ENCODE measurements at places on chromosomes 3 and 15.

GRCh38 chr15:40358471-40359353 lies 693 bp downstream of the DISP2 start:
- DNase-seq = no peak

GRCh38 chr3:142930463-142930862 lies 33.0 kb downstream of the PAQR9 start:
- no peak for DNase-seq

- DNase-seq = no peak
Observed at GRCh38 chr15:32636908-32637567, 4.5 kb upstream of the SCG5 start.

DNA sequence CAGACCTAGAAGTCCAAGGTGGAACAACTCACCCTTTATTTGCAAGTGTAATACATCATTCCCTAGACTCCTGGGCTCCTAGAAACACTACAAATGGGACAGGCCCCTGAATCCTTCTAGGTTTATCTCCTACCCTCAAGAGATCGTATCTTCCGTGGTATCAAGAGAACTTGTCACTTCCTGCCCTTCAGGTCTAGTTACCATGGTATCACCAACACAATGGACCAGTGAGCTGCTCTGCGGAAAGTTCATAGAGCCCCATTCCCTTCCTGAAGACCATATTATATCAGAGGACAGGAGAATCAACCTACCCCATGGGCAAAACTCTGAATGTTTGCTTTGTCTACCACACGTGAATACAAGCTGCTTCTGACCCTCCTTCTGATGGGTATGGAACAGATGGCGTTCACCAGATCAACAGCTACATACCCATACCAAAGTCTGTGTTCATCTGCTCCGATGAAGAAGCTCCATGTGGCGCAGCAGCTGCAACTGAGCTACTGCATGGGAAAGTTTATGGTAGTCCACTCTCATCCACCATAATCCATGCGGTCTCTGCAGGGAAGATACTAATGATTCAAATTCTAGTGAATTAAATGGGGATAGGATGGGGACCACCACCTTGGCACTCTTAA lies 84.6 kb upstream of the KLF13 start:
- no peak for DNase-seq

DNA sequence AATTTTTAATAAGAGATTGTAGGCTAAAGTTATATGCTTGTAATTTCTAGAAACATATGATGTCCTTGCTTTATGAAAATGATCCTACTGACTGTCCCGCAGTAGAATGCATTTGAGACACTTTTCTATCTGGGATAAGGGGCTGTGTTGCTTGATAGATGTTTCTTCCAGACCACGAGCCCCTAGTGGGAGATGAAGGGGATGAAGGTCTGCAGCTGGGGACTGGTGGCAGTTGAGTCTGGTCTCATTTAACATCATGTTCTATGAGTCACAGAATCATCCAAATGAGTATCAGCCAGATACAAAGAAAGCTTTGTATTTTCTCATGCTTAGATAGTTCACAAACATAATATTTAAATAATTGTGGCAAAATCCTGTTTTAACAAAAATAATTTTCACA lies 84.3 kb upstream of the PRTG start:
- no peak for DNase-seq

DNA sequence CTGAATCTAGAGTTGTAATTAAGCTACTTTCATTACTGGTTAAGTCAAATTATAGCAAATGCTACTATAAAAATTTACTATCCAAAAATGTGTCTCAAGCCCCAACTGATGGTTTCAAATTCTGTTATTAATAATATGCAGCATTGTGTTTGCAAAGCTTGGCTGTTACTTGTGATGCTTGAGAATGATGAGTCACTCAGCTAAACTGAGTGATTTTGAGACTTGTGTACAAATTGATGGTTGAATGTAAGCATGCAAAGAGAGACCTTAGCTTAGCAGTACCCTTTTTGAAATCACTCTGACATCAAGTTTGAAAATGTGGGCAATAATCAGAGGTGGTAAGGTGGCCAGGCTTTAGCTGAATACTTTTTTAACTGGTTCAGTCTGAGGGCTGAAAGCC lies 27.6 kb downstream of the OPA1 start:
- no peak for DNase-seq

DNA sequence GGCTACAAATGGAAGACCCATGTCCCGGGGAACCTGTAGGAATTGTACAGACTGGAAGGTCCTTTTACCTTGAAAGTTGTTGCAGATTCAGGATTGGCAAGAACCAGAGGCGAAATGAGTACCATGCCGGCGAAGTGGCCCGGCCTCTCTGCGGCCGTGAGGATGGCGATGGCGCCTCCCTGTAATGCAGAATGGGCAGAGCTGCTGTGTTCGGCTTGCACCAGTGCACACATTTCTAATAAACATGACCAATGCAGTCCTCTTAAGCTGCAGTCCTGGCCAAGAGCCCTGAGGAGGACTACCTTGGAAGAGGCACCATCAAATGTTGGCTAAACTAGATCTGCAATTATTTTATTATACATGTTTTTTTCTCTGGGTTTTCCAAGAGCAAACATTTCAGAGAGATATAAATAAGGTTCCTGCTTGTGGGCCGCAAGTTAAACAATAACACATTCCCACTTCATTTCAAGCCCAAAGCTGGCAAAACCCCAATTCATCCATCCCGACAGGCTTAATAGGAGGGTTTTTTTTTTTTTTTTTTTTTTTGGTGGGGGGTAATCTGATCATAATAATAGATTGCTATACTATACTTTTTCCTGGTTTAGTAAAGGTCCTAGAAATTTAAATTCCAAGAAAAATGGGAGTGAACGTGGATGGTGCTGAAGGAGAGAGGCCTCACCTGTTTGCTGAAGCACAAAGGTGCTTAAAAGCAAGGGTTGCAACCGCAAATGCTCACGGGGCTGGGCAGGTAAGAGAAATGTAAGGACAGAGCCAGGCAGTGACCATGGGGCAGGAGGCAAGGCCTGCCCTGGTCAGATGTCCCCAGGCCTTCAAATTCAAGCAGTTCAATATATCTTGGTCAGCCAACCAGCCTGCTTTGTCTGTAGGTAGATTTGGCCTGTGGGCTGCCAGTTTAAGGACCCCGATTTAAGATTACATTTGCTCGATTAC lies 48.5 kb downstream of the ABTB1 start:
- DNase-seq = no peak

- no peak for DNase-seq
Observed at GRCh38 chr3:33144433-33144832, 30.6 kb downstream of the CRTAP start.

GRCh38 chr15:90358124-90359033 lies 6.3 kb downstream of the ZNF774 start:
- no peak for DNase-seq

DNA sequence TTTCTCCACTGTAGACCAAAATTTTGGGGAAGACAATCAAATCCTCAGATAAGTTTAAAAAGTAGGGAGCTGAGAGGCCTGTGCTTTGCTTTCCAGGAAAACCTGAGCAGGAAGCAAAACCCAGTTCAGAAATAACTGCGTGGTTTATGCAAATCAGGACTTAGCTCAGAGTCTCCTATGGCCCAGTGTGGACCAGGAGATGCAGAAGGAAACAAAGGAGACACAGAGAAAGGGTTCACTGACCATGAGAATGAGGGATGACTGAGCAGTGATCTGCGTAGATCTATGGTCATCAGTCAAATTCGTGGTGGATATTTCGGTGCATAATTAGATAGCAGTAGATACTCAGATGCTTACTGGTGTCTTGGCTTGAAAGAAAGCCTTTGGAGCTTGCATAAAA lies 196.6 kb downstream of the TPRG1 start:
- DNase-seq = no peak

GRCh38 chr15:50140983-50141382 lies 21.9 kb upstream of the ATP8B4 start:
- no peak for DNase-seq

- DNase-seq = no peak
Observed at GRCh38 chr3:196514913-196515621, at the start of gene SMCO1. SMCO1 (minus strand) TSS chr3:196515346; CDS start chr3:196515209, 137 bp downstream.

DNA sequence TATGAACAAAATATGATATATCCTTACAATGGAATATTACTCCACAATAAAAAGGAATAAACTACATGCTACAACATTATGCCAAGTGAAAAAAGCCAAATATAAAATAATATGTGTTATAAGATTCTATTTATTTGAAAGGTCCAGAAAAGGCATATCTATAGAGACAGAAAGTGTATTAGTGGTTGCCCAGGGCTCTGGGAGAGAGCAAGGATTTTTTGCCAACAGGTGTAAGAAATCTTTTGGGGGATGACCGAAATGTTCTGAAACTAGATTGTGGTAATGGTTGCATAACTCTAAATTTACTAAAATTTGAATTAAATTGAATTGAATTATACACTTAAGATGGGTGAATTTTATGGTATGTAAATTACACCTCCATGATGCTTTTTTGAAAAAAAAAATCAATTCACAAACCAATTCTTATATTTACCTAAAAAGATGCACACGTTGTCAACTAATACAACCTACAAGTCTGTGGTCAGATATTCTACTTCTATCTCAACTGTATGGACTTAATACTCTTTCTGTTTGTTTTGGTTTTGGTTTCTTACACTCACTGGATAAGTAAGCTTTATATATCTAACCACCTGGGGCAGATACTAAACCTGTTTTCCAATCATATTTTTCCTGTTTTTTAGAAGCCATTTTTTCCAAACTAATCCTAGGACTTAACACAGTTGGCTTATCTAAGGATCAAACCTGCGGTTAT lies 75.8 kb downstream of the FBN1 start:
- no peak for DNase-seq

GRCh38 chr15:35994876-35995275 lies 448.9 kb upstream of the DPH6 start:
- no peak for DNase-seq

- no peak for DNase-seq
Observed at GRCh38 chr3:71428841-71429596, 154.5 kb downstream of the FOXP1 start.

DNA sequence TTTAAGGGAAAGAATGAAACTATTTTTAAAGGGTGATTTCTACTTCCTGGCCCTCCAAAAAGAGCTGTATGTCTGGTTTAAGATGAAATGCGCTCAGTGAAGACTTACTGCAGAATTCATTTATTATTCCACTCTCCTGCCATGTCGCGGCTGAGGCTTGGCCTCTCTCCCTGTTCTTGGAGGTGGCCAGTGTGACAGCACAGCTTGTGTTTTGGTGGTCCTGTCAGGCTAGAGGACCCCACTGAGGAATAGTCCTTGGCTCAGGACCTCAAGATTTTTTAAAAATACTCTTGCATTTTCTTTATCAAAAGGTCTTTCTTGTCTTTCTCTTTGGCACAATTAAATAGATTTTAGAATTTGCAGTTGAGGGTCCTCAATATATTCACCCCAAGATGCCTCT lies 384.4 kb downstream of the LRTM1 start:
- DNase-seq = no peak

Data from esophagus squamous epithelium (tissue), 5 donors.